Transverse colon (tissue), 4 donors: ENCODE measurements at places on chromosomes 3 and 15.

DNA sequence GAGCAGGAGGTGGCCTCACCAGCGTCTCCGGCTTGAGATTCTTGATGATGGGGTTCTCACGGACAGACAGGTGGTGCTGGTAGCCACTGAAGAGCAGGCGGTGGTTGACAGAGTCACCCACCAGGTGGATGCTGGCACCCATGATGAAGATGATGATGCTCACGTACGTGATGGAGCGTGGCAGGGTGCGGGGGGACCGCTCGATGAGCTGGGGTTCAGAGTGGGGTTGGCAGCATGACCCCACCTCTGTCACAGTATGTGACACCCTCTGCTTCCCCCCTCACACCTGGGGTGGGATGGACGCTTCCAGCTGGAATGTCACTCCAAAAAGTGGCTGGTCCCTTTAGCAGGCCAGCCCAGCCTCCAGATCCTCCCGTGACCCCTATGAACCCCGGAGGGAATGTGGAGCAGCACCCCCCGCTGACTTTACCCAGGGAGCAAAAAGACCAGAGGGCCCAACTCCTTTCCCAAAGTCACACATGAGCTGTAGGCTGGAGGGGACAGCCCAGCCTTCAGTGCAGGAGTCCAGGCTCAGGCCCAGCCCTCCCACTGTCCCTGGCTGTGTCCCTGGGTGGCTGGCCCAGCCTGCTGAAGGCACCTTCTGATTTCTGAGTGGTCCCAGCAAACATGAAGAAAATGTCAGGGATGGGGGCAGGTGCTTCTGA, 6.7 kb upstream of the CALML4 start:
- no peak overlapping the region for H3K4me3 ChIP-seq
- no peak for DNase-seq
- no peak overlapping the region for H3K27ac ChIP-seq
- no peaks in the 10 kb centered on the region for H3K36me3 ChIP-seq

DNA sequence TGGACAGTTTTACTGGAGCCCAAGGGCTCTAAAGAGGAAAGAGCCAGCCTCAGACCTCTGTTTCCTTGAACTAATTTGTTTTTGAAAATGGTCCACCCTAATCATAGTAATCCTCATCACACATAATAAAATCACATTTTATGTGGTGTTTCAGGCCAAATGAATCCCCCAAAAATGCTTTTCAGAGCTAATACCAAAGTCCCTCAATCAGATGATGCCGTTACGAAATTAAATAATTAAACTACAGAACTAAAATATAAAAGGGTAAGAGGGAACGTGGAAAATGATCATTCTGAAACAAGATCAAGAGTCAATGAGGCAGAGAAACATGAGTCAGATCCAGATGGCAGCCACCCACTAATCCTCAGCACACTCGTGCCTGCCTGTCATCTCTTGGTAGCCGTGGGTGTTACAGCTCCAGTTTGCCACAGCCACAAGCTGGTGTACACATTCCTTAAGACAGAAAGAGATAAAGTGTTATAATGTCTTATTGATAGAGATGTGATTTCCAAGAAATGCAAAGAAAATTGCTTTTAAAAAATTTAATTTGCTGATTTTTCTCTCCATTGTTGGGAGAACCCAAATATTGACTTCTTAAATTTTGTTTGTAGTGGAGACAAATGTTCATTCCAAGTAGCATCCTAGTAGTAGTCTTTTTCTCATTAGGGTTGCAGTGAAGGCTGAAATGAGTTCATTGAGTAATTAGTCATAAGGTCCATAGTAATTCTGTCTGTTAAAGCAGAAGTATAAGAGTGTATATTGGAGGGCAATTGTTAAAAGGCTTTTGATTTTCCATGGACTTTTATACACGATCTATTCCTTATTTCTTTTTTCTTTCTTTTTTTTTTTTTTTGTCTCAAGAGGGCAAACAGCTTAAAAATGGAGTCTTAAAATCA, 104.2 kb downstream of the AGBL1 start:
- DNase-seq, result no peak
- H3K4me1 ChIP-seq, result no peaks in the 10 kb centered on the region
- H3K36me3 ChIP-seq, result no peaks in the 10 kb centered on the region
- H3K4me3 ChIP-seq, result no peak overlapping the region

DNA sequence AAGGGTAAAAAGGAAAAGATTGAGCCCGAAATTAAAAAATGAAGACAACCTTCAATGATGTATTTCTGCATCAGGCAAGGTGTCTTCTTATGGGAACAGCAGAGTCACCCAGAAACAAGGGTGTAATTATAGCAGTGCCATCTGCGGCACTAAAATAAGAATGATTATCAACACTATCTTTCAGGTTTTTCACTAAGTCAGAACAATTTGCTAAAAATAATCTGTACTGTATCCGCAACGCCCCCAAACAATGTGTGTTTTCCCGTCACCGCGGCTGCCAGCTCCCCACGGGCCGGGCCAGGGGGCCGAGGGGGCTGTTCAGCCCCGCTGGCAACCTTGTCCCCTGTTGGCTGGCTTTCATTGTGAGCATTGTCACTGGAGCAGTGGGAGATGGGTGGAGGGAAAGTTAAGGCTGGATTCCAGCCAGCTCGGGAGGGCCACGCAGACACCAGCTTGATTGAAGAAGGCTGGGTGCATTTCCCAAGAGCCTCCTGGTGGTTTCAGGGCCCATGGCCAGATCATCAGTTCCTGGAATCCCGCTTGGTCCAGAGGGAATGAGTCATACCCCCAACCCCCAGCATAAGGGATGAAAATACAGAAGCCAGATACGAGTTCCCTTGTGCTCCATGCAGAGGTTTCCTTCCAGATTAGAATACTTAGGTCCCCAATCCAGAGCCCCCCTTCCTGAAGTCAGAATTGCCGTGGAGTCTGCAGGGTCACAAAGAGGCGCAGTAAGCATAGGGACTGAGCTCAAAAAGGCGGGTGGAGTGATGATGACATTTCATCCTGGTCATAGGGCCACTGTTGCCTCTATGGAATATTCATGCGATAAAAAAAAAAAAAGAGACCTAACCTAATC, 90.2 kb upstream of the KLF13 start:
- H3K27ac ChIP-seq, result peak overlapping the region; percentile 90
- H3K4me1 ChIP-seq, result peaks cover 11% of the 10 kb centered on the region

- DNase-seq, result no peak
- H3K27me3 ChIP-seq, result no peaks in the 10 kb centered on the region
- H3K36me3 ChIP-seq, result peaks cover 76% of the 10 kb centered on the region
- H3K4me1 ChIP-seq, result no peaks in the 10 kb centered on the region
Measured at GRCh38 chr3:52645549-52645948, 40.2 kb downstream of the PBRM1 start.

- no peak overlapping the region for H3K27ac ChIP-seq
- no peaks in the 10 kb centered on the region for H3K27me3 ChIP-seq
- no peak for DNase-seq
- no peak overlapping the region for H3K4me3 ChIP-seq
- no peaks in the 10 kb centered on the region for H3K4me1 ChIP-seq
- no peaks in the 10 kb centered on the region for H3K36me3 ChIP-seq
Measured at GRCh38 chr3:146834917-146835316, 229.8 kb upstream of the PLSCR5 start.

GRCh38 chr3:41182504-41183059, 16.7 kb upstream of the CTNNB1 start:
- no peak overlapping the region for H3K27ac ChIP-seq
- no peaks in the 10 kb centered on the region for H3K27me3 ChIP-seq
- H3K4me1 ChIP-seq, result no peaks in the 10 kb centered on the region
- no peak for DNase-seq
- H3K36me3 ChIP-seq, result no peaks in the 10 kb centered on the region
- H3K4me3 ChIP-seq, result no peak overlapping the region

GRCh38 chr15:36371509-36371908, 207.9 kb upstream of the CDIN1 start:
- H3K4me3 ChIP-seq, result no peak overlapping the region
- no peak for DNase-seq
- H3K36me3 ChIP-seq, result no peaks in the 10 kb centered on the region
- H3K27me3 ChIP-seq, result no peaks in the 10 kb centered on the region
- no peak overlapping the region for H3K27ac ChIP-seq
- no peaks in the 10 kb centered on the region for H3K4me1 ChIP-seq
